WTC11 (cell line): ENCODE measurements at places on chromosomes 4 and X. TPM values are rescaled to one million over a fixed set of nuclear protein-coding genes. Genes with fewer than 3 reads are reported as not detected.

DCAF8L2 gene
- not detected in 3 replicates for total RNA-seq

DNA sequence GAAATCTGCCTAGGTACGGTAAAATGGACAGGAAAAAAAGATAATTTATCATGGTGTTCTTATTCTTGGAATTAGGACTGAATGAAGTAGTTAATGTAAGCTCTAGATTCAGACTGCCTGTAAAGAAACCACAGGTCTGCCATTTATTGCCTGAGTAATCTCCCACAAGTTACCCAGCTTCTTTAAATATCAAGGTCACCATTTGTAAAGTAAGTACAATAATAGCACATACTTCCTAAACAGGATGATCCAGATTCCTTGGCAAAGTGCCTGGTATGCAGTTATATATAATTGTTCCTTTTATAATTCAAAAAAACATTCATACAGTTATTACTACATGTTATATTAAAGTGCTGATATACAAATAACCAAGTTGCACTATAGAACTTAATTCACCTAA lies 368.6 kb downstream of the HNRNPD start:
- no peak for DNase-seq

DNA sequence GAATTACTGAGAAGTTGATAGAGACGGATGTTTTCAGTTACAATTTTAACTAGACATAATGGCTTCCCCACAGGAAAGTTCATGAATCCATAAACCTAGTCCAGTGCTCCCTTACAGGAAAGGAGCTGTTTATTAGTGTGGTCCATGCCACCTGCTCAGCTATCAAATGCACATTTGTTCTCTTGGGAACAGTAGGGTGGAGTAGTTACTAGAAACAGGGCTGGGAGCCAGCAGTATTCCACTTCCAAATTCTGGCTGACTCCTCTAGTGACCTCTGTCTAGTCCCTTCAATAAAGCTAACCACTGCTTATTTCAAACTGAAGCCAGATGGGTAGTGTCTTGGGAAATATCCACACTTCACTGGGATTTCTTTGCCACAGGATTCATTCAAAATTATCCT lies 88.4 kb upstream of the TLL1 start:
- DNase-seq: no peak

DNA sequence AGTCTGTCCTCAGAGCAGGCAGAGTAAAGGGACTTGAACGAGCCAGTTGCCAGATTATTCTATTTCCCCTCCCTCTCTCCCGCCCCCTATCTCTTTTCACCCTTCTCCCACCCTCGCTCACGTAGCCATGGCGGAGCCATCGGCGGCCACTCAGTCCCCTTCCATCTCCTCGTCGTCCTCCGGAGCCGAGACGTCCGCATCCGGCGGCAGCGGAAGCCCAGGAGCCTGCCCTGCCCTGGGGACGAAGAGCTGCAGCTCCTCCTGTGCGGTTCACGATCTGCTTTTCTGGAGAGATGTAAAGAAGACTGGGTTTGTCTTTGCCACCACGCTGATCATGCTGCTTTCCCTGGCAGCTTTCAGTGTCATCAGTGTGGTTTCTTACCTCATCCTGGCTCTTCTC lies 106.2 kb upstream of the SMAD1 start:
- no peak for DNase-seq

DNA sequence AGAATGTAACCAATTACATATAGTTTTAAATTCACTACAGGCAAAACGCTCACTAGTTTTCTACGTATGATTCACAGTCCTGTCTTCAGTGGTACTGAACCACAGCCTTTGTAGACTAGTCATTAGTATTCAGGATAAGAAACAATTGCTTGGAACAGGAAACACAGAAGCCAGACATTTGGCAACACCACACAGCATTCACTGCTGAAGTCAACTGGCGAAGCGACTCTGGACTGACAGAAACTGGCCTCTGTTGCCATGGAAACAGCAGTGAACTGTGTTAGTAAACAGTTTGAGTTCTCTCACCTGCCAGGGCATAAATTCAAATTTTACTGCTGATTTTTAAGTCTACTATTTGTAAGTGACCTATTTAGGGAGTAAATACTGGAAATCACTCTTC lies 57.6 kb downstream of the MAPK10 start:
- peak; percentile 50 for DNase-seq

DNA sequence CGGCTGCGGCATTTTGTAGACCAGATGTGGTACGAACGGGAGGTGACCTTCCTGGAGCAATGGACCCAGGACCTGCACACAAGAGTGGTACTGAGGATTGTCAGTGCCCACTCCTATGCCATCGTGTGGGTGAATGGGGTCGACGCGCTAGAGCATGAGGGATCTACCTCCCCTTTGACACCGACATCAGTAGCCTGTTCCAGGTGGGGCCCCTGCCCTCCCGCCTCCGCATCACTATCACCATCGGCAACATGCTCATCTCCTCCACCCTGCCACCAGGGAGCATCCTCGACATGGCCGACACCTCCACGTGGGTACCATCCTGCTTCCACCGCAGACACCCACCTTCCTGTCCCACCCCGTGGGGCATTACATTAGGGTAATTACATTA lies 46.2 kb downstream of the SMARCA5 start:
- no peak for DNase-seq

GRCh38 chrX:22134681-22135080 lies 102.6 kb downstream of the PHEX start:
- DNase-seq: no peak

DNA sequence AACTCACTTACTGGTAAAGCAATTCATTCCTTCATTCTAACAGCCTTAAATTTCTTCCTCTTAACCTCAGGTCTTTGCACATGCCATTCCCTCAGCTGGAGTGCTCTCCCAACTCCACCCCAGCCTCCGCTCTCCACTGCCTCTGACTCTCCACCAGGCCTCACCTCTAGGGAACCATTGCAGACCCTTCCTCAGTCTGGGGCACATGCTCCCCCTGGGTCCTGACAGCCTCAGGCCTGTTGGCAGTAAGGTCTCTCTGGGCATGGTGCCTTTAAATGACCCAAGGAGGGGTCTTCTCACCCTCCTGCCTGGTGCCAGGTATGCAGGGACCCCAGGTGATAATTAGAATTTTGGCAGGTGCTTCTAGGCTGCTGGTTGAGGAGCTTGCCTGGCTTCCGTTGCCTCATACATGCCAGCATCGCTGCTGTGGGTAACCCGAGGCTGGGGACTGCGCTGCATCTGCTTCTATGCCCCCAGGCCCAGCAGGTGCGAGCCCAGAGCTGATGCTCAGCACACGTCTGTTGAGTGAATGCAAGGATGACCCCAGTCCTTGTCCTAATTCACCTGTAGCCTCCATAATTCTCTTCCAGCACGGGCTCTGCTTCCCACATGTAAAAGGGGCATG lies 27.5 kb upstream of the GPR78 start:
- no peak for DNase-seq

DNA sequence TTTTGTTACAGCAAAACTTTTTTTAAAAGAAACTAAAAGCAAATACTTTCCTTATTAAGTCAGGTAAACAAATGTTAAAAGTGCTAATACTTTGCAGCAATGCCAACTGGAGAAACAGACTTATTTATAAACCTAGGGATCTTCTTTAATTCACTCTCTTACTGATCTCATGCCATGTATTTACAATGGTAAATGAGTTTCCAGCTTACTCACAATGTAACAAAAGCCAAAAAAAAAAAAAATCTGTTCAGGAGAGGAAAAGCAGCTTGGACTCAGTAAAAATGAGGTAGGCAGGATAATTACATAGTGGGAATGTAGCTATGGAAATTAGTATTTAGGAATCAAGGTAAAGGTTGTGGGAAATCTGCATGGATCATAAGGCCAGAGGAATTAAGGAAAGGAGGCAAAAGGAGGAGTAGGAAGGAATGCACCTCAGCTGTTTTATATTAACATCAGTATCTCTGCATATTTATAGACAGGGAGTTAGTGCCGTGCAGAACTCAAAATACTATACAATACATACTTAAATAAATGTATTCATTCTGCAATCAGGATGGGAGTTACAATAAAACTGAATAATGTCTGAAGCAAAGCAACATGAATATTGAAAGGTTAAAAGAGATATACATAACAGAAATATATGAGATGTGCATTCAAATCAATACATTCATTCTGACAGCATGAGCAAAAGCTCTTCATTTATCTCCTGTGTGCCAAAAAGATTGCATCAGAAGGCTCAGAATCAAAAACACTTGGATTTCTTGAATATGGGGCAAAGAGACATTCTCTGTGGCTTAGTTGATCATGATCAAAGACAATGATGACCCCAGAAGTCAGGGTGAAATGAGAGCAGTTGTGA lies 57.9 kb upstream of the ETNPPL start:
- DNase-seq: no peak

SEC24B gene
- total RNA-seq: 21.6 to 24.0 TPM (median 22.4 TPM) in 3 replicates

PCSK1N gene
- 7.4 to 8.0 TPM (median 7.5 TPM) in 3 replicates for total RNA-seq

DNA sequence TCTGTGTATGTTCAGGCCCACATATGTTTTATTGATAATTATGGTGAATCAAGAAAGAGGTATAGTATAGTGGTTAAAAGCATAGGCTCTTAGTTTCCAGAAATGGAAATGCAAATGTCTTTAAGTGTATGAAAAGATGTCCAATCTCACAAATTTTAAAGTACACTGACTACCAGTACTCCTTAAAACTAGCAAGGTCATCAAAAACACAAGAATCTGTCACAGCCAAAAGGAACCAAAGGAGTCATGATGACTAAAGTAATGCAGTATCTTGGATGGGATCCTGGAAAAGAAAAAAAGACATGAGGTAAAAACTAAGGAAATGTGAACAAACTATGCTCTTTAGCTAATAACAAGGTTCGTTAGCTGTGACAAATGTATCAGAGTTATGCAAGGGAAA lies 661 bp upstream of the RBM41 start:
- DNase-seq: no peak

- peak; percentile 16 for DNase-seq
Observed at GRCh38 chr4:81919223-81919622, 447.5 kb upstream of the RASGEF1B start.

CSAG3 gene
- 13.0 to 14.1 TPM (median 13.2 TPM) in 3 replicates for total RNA-seq

- DNase-seq: no peak
Observed at GRCh38 chr4:33628296-33628695, 2616.0 kb downstream of the ARAP2 start.

CXCL13 gene
- total RNA-seq: not detected in 3 replicates

DNA sequence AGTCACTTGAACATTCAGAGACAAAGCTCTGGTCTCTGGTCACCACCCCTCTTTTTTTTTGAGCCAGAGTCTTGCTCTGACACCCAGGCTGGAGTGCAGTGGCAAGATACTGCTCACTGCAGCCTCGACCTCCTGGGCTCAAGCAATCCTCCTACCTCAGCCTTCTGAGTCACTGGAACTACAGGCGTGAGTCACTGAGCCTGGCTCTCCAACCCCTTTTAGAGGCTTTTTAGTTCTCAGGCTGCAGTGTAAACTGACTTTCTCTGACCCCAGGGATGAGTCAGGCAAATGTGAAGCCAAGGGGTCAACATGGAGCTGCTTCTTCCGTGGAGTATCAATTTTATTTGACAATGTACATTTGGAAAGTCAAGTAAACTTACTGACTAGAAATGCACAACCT lies 229.2 kb downstream of the PTTG2 start:
- DNase-seq: no peak
